ENCODE measurements at places on chromosomes 5 and 9.

DNA sequence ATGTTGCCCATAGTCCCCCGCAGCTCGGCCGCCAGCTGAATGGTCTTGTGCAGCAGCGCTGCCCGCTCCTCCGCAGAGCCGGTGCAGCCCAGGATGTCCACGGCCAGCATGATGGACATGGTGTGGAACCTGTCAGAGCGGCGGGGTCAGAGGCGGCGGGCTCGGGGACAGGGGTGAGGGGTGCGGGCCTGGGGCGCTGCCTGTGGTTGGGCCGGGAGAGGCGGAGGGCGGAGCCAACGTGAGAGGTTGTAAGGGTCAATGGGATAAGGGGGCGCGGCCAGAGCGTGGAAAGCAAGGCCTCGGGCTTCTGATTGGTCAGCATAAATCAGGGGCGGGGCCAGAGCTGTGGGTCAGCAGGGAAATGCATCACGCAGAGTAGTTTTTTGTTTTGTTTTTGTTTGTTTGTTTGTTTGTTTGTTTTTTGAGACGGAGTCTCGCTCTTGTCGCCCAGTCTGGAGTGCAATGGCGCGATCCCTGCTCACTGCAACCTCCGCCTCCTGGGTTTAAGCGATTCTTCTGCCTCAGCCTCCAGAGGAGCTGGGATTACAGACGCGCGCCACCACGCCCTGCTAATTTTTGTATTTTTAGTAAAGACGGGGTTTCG, 6.8 kb upstream of the TOR2A start:
- no peak for DNase-seq

DNA sequence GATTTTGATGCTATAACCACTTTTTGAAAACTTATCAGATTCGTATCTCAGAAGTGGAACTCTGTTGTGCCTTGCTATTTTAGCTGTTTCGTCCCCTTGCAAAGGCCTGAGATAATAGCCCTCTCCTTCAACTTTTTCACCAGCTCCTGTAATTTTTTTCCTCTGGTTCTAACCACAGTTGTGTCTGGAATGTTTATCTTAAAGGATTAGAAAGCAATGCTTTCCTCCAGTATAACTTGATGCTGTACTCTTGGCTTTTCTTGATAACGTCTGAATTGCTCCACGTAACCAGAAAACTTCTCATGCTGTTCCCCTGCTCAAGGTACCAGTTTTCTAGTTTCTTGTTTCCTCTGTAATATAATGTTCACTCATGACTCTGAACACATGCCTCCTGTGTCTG, 209.4 kb downstream of the DTWD2 start:
- DNase-seq: no peak

DNA sequence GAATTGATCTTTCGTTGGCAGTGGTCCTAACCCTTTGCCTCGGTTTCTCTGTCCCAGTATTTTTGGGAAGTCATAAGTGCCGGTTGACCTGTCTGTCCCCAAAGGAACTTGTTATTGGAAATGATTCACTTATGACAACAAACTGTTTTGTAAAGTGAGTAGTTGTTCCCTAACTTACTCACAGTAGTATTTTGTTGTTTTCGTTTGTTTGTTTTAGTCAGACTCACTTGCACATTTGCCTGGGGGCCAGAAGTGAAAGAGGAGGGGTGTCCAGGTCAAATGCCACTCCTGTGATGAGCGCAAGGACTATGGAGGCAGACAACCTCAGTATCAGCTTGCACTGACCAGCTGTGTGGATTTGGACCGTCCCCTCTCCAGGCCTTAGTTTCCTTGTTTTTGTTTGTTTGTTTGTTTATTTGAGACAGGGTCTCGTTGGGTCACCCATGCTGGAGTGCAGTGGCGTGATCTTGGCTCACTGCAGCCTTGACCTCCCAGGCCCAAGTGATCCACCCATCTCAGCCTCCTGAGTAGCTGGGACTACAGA, 47.3 kb downstream of the ANKRD55 start:
- no peak for DNase-seq

DNA sequence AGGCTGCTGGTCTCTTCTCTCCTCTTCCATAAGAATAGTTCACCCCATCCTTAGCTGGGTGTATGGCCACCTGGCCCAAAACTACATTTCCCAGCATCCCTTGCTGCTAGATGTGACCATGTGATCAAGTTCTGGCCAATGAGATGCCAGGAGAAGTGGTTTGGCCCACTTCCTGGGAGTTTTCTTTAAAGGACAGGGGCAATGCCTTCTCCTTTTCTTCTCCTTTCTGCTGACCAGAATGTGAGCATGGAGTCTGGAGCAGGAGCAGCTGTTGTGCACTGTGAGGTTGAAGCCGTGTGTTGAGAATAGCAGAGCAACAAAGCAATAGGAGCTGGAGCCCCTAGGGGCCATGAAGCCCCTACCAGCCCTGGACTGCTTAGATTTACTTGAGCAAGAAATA, 36.8 kb downstream of the C9orf50 start:
- peak; percentile 65 for DNase-seq

- no peak for DNase-seq
Observed at GRCh38 chr5:2633992-2634391, 117.5 kb downstream of the IRX2 start.

DNA sequence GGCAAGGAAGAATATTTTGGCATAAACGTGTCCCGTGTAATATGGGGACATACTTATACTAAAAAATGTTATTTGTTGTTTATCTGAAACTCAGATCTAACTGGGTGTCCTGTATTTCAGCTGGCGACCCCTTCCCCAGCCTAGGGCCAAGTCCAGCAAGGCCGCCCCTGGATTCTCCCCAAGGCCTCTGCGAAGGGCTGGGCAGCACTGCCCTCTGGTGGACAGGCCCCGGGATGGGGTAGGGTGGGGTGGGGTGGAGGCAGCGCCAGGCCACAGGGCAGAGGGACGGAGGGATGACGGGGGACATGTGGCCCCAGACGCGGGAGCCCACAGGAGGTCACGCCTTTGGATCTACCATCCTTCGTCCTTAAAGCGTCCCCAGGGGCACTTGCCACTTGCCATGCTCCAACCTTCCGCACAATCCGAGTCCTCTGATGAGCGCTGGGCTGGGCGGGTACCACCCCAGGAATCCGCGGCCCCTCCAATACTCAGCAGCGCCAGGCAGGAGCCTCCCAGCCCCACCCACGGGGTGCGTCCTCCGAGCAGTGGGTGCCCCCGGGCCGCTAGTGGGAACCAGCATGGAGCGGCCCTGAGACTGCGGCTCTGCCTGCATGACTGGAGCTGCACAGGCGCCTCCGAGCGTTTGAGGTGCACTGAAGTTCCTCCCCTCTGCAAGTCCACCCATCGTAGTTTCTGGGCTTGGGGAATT, 7.1 kb upstream of the AGPAT2 start:
- peak; percentile 53 for DNase-seq

DNA sequence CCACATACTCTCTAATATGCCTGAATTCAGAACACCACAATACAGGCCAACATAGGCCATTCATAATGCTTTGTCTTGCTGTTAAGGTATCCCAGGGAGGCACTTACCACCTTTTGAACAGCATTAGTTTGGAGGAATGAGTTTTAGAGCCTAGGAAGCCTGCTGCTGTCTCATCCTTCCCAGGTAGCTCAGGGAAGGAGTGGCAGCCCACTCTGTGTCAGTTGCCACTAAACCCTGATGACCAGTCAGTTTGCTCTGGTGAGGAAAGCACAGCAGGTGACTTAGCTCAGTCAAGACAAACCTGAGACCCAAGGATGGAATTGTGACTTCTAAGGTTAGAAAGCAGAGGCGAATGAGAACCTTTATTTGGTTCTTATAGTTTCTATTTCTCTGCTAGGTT, 337.4 kb upstream of the ATP10B start:
- no peak for DNase-seq

DNA sequence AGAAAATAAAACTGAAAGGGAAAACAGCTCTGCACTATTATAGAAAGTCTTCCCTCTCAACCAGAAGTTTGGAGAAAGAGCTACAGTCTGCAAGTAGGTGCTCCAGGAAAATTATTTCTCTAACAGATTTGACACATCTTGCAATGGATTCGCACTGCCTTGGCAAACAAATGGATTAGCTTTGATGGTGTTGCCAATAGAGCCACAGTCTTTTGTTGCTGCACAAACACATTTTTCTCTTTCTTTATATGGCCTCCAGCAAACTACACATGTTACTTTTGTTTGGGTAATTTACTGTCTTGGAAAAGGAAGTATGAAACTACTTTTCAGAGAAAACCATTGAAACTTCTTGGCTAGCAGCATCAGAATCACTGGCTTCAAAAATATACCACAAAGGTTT, 523.1 kb downstream of the EFNA5 start:
- no peak for DNase-seq

DNA sequence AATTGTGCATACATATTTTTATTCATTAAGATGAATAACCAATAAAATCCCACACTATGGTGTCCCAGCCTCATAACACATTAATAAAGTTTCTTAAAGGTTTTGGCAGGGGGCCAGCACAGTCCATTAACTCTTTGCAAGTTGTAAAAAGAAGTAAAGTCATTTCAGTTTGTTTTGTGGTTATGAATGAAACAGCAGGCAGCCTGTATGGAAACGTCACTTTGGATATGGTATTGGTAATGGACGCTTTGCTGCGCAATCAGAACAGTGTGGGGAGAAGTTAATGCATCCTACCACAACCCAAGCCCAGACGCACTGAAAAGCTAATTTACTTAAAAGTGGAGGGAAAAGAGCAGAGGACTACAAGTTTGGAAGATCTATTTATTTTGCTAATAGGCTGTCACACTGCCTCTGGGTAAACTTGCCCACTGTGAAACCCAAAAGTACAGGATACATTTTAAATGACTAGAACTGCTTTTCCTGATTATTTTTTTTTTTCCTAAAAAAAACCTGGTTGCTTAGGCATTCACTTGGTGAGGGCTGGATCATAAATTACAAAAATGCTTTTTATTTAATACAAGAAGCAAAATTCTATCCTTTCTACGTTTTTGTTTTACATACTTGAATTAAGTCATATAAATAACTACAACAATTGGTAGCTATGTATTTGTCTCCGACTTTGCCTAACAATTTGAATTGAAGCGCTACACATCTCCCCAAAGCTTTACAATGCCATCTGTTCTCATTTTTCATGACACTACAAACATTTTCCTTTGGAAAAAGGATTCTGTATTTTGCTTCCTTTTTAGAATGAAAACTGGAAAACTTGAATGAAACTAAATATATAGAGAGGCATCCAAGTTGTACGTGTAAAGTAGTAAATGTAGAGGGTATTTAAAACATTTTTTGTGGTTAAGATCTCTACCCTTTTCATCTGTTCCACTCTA, 104.3 kb downstream of the NFIB start:
- no peak for DNase-seq
